ENCODE measurements at places on chromosomes 13 and 19. TPM values are rescaled to one million over a fixed set of nuclear protein-coding genes. Genes with fewer than 3 reads are reported as not detected.

DNA sequence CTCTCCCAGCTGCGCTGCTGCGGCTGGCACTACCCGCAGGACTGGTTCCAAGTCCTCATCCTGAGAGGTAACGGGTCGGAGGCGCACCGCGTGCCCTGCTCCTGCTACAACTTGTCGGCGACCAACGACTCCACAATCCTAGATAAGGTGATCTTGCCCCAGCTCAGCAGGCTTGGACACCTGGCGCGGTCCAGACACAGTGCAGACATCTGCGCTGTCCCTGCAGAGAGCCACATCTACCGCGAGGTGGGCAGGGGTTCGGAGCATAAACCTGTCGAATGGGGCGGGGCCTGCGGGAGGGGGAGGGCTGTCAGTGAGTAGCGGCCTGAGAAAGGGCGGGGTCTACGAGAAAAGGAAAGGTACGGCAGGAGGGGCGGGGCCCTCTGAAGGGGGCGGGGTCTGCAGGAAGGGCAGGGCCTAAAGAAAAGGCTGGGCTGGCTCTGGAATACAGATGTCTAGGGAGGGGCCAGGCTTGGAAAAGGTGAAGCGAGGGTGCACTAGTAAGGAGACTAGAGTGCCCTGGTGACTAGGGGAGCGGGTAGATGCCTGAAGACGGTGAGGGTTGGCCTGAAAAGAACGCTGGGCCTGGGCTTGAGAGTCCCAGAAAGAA is 3.6 kb downstream of the CD37 start:
- H3K27me3 ChIP-seq = peaks cover 24% of the 10 kb centered on the region
- peaks cover 15% of the 10 kb centered on the region for H3K4me1 ChIP-seq
- peak overlapping the region; percentile 81 for H3K27ac ChIP-seq
- peak overlapping the region; percentile 57 for H3K4me3 ChIP-seq
- DNase-seq = peak; percentile 99
- peaks cover 17% of the 10 kb centered on the region for H3K36me3 ChIP-seq

GRCh38 chr19:30668521-30669155 is 296.5 kb downstream of the ZNF536 start:
- H3K27ac ChIP-seq = no peak overlapping the region
- peak overlapping the region; percentile 43 for H3K4me3 ChIP-seq
- H3K27me3 ChIP-seq = no peaks in the 10 kb centered on the region
- DNase-seq = no peak
- H3K4me1 ChIP-seq = peaks cover 6% of the 10 kb centered on the region

Gene LILRB2
- polyA plus RNA-seq = not detected

GRCh38 chr19:7595466-7596133 is at the start of gene CAMSAP3:
Gene CAMSAP3 (plus strand): TSS chr19:7595863. CDS start chr19:7596003, 140 bp downstream.
- peaks cover 9% of the 10 kb centered on the region for H3K4me1 ChIP-seq
- H3K4me3 ChIP-seq = peak within 1 kb of the TSS; percentile 87
- DNase-seq = peak; percentile 89
- H3K27ac ChIP-seq = no peak within 1 kb of the TSS
- H3K36me3 ChIP-seq = no peaks in the 10 kb centered on the region
- peaks cover 6% of the 10 kb centered on the region for H3K27me3 ChIP-seq

Gene CGB5
- not detected for polyA plus RNA-seq

Gene SOHLH2
- 1.1 TPM for polyA plus RNA-seq

Gene RXFP2
- not detected for polyA plus RNA-seq

GRCh38 chr19:39318071-39318470 is 2.6 kb downstream of the LRFN1 start:
- no peak overlapping the region for H3K27ac ChIP-seq
- peaks cover 11% of the 10 kb centered on the region for H3K27me3 ChIP-seq
- no peaks in the 10 kb centered on the region for H3K36me3 ChIP-seq
- DNase-seq = no peak

DNA sequence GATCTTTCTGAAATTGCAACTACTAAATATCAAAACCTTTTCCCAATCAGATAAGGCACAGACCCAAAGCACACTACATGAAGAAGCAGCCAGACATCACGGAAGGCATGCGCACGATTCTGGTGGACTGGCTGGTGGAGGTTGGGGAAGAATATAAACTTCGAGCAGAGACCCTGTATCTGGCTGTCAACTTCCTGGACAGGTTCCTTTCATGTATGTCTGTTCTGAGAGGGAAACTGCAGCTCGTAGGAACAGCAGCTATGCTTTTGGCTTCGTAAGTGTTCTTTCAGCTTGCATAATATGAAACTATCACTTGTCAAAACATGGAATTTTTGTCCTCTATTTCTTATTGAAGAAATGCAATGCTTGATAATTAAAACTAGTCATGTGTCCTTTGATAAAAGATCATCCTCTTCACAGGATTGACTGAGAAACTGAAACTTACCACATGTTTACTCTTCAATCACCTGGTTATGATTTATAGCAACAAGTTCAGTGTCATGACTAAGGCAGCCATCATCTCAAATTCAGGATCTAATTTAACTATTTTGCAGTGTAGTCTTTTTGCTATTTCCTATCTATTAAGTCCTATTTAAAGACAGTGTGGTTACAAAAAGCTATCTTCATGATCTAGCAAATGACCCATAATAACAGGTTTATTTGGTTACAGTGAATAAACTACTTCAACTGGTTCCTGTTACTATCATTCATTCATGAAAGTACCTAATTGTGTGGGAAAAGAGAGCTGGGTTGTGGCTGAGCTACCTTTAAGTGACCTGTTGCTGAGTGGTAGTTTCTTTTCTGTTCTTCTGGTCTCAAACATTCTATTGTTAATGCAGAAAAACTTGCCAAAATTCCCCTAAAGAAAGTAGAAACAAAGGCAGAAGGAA is 6.5 kb downstream of the CCNA1 start:
- no peaks in the 10 kb centered on the region for H3K36me3 ChIP-seq
- no peak for DNase-seq
- peaks cover 12% of the 10 kb centered on the region for H3K27me3 ChIP-seq
- no peak overlapping the region for H3K27ac ChIP-seq

GRCh38 chr19:6723108-6723618 is 2.7 kb upstream of the C3 start:
- H3K36me3 ChIP-seq = no peaks in the 10 kb centered on the region
- peak overlapping the region; percentile 58 for H3K27ac ChIP-seq
- peak; percentile 66 for DNase-seq
- H3K27me3 ChIP-seq = no peaks in the 10 kb centered on the region
- H3K4me1 ChIP-seq = peaks cover 12% of the 10 kb centered on the region

- no peaks in the 10 kb centered on the region for H3K4me1 ChIP-seq
- H3K27ac ChIP-seq = no peak overlapping the region
- DNase-seq = no peak
- peaks cover 9% of the 10 kb centered on the region for H3K36me3 ChIP-seq
- no peaks in the 10 kb centered on the region for H3K27me3 ChIP-seq
These were observed 51.9 kb downstream of the SLAIN1 start for GRCh38 chr13:77749344-77749880.

GRCh38 chr19:53579518-53579917 is 41.6 kb downstream of the ZNF331 start:
- no peak for DNase-seq
- H3K27me3 ChIP-seq = no peaks in the 10 kb centered on the region
- H3K4me3 ChIP-seq = no peak overlapping the region
- H3K36me3 ChIP-seq = peaks cover 39% of the 10 kb centered on the region
- peaks cover 10% of the 10 kb centered on the region for H3K4me1 ChIP-seq

GRCh38 chr19:46241626-46242025 is 12.1 kb downstream of the IGFL1 start:
- no peak overlapping the region for H3K27ac ChIP-seq
- no peaks in the 10 kb centered on the region for H3K4me1 ChIP-seq
- no peak for DNase-seq
- no peaks in the 10 kb centered on the region for H3K36me3 ChIP-seq
- no peaks in the 10 kb centered on the region for H3K27me3 ChIP-seq

Gene RGS9BP
- 0.09 TPM for polyA plus RNA-seq

DNA sequence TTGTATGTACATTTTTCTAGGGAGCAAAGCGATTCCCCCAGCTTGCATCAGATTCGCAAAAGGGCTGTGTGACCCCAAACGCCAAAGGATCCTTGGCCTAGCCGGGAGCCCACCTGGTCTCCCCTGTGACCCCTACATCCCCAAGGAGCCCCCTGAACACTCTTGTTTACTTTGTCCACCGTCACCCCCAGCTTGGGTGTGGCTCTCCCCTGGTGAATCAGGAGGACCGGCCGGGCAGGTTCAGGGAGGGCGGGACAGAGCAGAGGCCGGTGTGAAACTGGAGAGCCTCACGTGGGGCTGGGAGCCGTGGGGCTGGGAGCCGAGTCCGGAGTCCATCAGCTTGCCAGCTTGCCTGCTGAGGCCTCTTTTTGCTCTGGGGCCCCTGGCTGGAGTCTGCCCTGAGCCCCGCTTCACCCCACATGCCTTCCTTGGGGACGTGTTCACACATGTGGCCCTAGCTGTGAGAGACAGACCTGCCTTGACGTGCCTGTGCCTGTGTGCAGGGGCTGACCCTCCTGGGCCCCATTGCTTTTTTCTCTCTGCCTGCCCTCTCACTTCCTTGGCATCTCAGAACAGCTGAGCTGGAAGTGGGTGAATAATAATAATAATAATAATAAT is 2.0 kb downstream of the ITPKC start:
- peak overlapping the region; percentile 99 for H3K4me3 ChIP-seq
- no peaks in the 10 kb centered on the region for H3K36me3 ChIP-seq
- H3K4me1 ChIP-seq = peaks cover 22% of the 10 kb centered on the region
- H3K27ac ChIP-seq = peak overlapping the region; percentile 84
- peak; percentile 54 for DNase-seq

DNA sequence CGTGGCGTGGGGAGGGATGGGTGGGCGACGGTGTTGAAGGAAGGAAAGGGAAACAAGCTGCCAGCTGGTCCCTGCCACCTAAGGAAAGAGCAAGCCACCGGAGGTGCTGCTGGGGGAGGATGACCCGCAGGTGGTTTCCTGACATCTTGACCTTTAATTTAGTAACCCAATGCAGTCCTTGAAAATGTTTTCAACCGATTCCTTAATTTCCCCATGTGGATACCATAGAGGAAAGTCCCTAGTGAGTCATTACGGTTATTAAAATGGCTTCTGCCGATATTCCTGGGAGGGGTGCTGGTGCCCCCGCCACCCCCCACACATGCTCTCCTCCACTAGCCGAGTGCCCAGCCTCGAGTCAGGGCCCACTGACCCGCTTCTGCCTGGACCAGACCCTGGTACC is 6.3 kb upstream of the ANKRD10 start:
- peaks cover 29% of the 10 kb centered on the region for H3K4me1 ChIP-seq
- no peaks in the 10 kb centered on the region for H3K27me3 ChIP-seq
- H3K36me3 ChIP-seq = no peaks in the 10 kb centered on the region
- no peak overlapping the region for H3K4me3 ChIP-seq
- H3K27ac ChIP-seq = no peak overlapping the region

- no peak for DNase-seq
- peaks cover 9% of the 10 kb centered on the region for H3K4me1 ChIP-seq
- H3K36me3 ChIP-seq = no peaks in the 10 kb centered on the region
- H3K4me3 ChIP-seq = no peak overlapping the region
- H3K27me3 ChIP-seq = no peaks in the 10 kb centered on the region
- H3K27ac ChIP-seq = no peak overlapping the region
These were observed 29.4 kb upstream of the OLFM4 start for GRCh38 chr13:52999093-52999696.

- H3K4me3 ChIP-seq = no peak overlapping the region
- H3K27me3 ChIP-seq = no peaks in the 10 kb centered on the region
- peaks cover 18% of the 10 kb centered on the region for H3K4me1 ChIP-seq
- DNase-seq = no peak
- H3K27ac ChIP-seq = peak overlapping the region; percentile 63
- no peaks in the 10 kb centered on the region for H3K36me3 ChIP-seq
These were observed 179.7 kb downstream of the STK24 start for GRCh38 chr13:98397221-98397620.

DNA sequence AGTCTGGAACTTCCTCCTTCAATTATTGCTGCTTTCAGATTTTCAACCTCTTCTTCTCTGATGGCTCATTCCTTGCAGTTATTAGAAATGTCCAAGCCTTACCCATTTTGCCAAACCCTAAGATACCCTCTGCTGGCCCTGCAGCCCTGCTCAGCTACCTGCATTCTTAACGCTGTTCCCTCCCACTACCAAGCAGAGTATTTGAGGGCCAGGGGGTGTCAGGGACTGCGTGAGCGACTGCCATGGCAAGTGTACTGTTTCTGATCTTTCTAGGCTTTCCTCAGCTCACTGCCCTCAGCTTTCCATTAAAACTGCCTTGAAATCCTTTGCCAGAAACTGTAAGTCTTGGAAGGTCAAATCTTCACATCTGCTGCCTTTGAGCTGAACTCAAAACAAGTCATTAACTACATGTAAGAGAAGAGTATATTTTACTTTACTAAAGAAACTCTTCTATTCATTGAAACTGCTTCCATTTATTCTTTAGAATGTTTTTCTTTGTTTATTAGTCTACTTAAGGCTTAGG is 41.0 kb downstream of the HS6ST3 start:
- no peaks in the 10 kb centered on the region for H3K36me3 ChIP-seq
- H3K27ac ChIP-seq = no peak overlapping the region
- DNase-seq = peak; percentile 30
- no peaks in the 10 kb centered on the region for H3K27me3 ChIP-seq
- no peaks in the 10 kb centered on the region for H3K4me1 ChIP-seq

GRCh38 chr13:106381091-106381490 is 154.4 kb downstream of the EFNB2 start:
- no peaks in the 10 kb centered on the region for H3K27me3 ChIP-seq
- no peaks in the 10 kb centered on the region for H3K36me3 ChIP-seq

GRCh38 chr13:89518289-89519077 is 1829.0 kb upstream of the MIR17HG start:
- H3K4me1 ChIP-seq = peaks cover 24% of the 10 kb centered on the region
- no peak overlapping the region for H3K4me3 ChIP-seq
- H3K27ac ChIP-seq = 0 out of 2 replicates have a peak overlapping the region, but pooled peaks have one; percentile 2
- DNase-seq = peak; percentile 33
- no peaks in the 10 kb centered on the region for H3K36me3 ChIP-seq
- H3K27me3 ChIP-seq = no peaks in the 10 kb centered on the region

DNA sequence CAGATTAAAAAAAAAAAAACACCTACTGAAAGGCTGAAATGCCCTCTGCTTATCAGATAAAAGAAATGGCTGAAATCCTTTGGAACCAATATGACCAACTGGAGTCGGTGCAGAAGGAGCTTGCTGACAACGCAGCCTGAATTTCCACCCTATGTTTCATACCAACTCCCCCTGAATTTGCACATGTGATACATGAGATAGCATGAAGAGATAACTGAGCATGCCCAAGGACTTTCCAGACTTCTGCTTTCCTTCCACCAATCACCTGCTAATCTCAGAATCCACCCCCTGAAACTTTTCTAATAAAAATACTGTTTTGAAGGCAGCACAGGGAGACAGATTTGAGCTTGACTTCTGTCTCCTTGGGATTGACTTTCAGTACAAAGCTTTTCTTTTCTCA is 32.2 kb upstream of the WDFY2 start:
- H3K36me3 ChIP-seq = no peaks in the 10 kb centered on the region
- no peaks in the 10 kb centered on the region for H3K27me3 ChIP-seq
- H3K4me3 ChIP-seq = no peak overlapping the region
- H3K27ac ChIP-seq = no peak overlapping the region
- H3K4me1 ChIP-seq = no peaks in the 10 kb centered on the region

DNA sequence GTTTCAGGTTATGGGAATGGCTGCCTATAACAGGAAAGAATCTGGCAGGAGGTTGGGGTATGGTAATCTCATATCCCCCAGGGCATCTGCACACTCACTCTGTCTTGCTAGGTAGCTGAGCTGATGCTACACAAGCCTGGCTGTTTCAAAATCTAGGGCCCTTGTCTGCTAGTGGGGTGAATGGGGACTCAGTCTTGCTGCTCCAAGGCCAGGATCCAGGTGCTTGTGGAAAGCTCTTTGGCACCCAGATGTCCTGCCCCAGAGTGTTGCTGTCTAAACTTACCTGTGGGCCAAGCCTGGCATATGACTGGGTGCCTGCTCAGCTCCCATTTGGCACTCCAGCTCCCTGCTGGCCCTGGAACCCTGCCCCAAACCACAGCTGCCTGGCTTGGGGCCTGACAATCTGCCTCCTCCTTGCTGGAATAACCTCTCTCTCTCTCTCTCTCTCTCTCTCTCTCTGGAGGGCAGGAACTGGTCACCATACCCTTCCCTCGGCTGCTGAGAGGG is 158.1 kb upstream of the TSC22D1 start:
- H3K4me1 ChIP-seq = peaks cover under 1% of the 10 kb centered on the region
- H3K4me3 ChIP-seq = no peak overlapping the region
- no peaks in the 10 kb centered on the region for H3K27me3 ChIP-seq
- H3K36me3 ChIP-seq = no peaks in the 10 kb centered on the region
- no peak for DNase-seq
